KBM-7 (cell line): ENCODE measurements at places on chromosomes 6 and 20.

DNA sequence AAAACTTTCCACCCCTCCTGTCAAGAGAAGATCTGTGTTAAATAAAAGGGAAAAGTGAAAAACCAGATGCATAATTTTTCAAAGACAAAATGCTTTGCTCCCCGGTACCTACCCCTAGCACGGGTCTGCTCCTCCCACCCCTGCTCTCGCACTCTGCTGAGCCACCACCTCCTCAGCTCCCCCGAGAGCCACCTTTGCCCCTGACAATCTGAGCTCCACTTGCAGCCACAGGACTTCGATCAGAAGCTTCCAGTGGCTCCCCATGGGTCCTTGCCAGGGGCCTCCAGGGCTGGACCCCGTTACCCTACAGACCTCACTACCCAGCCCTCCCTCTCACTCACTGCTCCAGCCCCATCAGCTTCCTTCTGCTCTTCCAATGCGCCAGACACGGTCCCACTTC lies 171.7 kb downstream of the PREX1 start:
- DNase-seq, result no peak

DNA sequence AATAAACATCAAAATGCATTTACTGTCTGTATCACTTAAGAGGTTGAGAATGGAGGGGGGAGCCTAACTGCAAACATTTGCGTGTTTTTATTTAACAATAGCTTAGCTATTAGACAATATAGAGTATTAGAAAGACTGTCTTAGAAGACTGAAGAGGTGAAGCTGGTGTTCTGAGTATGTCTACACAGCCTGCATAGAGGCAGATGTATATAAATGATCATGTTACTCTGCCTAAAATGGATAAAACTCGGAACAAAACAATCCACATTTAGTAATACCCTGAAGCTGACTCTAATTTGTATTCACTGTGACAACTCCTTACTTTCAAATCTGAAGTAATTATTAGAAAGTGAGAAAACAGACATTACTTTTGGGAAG lies 181.9 kb downstream of the GMPR start:
- no peak for DNase-seq

DNA sequence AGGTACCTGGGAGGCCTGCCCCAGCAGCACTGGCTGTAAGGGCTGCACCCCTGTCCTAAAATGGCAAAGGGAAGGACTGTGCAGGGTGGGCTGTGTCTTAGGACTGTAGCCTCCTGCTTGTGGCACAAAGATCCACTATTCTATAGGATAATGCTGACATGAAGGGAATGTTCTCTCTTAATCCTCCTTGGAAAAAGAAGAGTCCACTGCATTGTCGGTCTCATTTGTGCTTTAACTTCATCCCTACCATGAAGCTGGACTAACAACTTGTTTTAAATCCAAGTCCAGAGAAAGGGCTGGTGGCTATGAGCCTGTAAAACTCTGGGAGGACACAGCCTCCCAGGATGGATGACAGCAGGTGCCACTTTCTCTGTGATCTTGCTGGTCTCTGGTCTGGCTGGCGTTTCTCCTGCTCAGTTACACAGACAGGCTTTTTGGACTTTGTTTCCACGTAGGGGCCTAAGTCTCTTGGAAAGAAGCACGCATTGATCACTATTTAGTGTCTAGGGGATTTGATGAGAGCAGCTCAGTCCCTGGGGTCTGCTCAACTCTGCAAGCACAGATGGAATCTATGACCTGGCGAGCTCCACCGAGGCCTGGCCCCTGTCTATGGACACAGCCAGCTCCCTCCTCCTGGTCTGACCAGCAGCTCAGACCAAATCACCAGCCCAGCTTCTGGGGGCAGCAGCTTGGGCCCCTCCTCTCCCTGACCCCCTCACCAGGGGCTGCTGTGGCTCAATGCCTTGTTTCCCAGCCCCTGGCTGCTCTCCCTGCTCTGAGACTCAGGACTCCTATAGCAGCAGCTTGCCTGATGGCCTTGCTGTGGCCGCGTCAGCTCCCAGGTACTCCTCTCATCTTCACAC lies 4.8 kb downstream of the CST3 start:
- no peak for DNase-seq

DNA sequence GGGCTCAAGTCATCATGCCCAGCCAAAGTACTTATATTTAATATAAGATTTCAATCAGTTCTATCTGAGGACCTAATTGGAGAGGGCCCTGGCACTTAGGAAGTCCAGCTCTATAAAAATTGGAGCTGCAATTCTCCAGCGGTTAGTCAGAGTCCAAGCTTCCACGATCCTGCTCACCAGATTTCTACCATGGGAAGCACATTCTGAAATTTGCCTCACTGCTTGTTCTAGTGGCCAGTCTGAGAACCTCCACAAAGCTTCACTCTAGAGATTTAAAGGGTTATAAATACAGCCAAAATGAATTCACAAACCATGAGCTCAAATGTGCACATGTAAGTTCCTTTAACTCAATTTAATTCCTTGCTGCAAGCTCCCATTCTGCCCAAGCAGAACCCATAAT lies 33.5 kb downstream of the PNLDC1 start:
- no peak for DNase-seq
